ENCODE measurements at places on chromosomes 3 and 15. TPM values are rescaled to one million over a fixed set of nuclear protein-coding genes. Genes with fewer than 3 reads are reported as not detected.

Gene MBNL1
- 34.0 TPM for total RNA-seq

Gene NMB
- 3.6 TPM for total RNA-seq

Gene CALML4
- total RNA-seq = 4.7 TPM

DNA sequence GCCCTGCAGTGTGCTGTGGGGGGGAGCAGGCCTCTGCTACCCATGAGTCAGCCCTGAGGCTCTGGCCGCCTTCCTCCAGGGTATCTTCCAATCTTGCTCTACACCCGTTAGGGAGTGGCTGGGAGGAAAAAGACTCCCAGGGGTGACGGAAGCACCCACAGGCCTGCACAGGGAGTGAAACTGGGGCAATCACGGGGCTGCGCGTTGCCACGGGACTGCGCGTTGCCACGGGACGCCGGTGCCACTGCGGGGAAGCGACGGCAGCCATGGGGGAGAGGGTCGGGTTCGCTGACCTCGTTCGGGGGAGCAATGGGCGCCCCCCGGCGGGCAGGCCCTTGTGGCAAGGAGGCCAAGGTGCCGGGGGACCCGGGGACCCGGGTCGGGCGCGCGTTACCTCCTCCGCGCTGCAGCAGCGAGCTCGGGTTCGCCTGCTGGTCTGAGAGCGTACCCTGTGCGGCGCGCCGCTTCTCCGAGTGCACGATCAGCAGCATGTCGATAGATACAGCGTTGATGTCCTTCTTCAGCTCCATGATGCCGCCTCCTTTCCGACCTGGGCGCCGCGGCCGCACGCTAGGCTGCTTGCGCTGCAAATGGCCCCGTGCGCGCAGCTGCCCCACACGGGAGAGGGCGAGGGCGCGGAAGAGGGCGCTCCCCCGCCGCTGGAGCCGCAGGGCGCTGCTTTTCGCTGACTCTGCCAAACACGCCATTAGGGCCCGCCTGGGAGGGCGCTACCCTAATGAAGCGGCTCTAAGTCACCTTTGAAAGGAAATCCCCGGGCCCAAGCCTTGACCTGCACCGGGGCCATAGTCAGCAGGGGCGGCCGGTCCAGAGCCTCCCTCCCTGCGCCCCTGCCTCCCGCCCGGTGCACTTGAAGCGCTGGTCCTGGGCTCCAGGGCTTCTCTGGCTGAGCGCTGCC, at the start of gene KY:
KY (minus strand) TSS at position 592 of the 916 bp plus-strand sequence; CDS start at position 530, 62 bp downstream.
- DNase-seq = peak; percentile 36

GRCh38 chr15:73809728-73810501, 56.8 kb upstream of the INSYN1 start:
- no peak for DNase-seq

DNA sequence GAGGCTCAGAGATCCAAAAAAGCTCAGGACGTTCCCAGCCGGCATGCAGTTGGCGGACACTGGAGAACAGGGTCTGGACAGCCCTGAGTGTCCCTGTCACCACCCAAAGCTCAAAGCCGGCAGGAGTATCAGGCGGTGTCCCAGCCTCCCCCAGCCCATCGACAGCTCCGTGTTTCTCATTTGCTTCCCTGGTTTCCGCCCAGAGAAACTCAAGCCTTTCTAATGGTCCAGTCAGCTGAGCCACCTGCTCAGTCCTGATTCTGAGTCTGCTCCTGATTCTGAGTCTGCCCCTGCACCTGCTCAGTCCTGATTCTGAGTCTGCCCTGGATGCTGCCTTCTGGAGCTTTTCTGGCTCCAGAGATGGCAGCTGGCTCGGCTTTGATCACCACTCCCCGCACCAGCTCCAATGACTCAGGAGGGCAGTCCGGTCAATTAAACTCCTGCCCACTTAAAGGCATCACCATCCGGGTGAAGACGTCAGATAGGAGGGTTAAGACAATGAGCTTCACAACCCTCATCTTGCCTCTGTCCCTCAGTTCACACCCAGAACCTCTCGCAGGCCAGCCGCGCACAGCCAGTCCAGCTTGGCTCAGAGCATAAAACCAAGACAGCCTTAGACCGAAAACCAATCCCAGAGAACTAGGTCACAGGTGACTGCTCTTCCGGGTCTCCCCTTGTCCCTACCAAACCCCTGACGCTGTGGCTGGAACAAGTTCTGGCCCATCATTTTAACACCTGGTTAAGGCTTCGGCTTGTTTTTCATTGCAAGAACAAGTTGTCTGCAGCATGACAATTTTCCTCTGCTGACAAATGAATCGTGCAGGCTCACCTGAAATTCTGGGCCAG, 6.8 kb downstream of the PCSK6 start:
- no peak for DNase-seq

All from pancreas (tissue), 10 donors.